Naive thymus-derived CD8-positive, alpha-beta T cell (primary cell): ENCODE measurements at places on chromosomes 16 and 17. TPM values are rescaled to one million over a fixed set of nuclear protein-coding genes. Genes with fewer than 3 reads are reported as not detected.

Gene CACNG3
- not detected for polyA plus RNA-seq

- DNase-seq: peak; percentile 21
Observed at GRCh38 chr17:67208232-67208631, 36.8 kb downstream of the HELZ start.

Gene RNF166
- 101 TPM for polyA plus RNA-seq

- DNase-seq: no peak
Observed at GRCh38 chr16:2150418-2151187, 2.2 kb downstream of the RAB26 start.

DNA sequence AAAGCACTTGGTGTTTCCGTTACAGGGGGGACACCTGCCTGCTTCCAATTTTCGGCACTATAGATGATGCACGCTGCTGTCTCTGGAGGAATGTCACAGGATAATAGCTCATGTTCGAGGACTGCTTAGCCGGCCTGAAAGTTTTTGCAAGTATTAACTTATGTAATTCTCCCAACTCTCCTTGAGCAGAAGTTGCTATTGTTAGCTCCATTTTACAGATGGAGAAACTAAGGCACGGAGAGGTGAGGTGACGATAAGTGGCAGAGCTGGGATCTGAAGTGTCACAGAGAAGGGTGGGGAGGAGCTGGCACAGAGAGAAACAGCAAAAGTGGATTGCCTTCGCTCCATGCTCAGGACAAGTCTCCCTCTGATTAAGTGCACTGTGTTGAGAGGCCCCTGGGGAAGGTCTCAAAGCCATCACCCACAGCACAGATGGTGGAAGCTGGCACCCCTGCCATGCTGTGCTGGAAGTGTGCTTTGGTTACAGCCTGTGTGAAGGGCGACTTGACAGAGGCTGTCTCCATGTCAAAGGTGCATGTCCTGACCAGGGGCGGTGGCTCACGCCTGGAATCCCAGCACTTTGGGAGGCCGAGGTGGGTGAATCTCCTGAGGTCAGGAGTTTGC lies 40.8 kb upstream of the MEAK7 start:
- DNase-seq: no peak

Gene WNT9B
- not detected for polyA plus RNA-seq

Gene CCL4L2
- polyA plus RNA-seq: 58.5 TPM

GRCh38 chr16:4682084-4682591 lies 11.2 kb upstream of the NUDT16L1 start:
- no peak for DNase-seq

GRCh38 chr16:78896280-78896679 lies 704.3 kb downstream of the MAF start:
- DNase-seq: no peak
